Cardiac atrium fibroblast (primary cell): ENCODE measurements at places on chromosomes 5 and 9. TPM values are rescaled to one million over a fixed set of nuclear protein-coding genes. Genes with fewer than 3 reads are reported as not detected.

GLRA1 gene
- total RNA-seq, result not detected in 2 replicates

TOPORS gene
- 14.1 and 14.6 TPM in 2 replicates for total RNA-seq

C1QTNF3 gene
- 0.65 and 1.6 TPM in 2 replicates for total RNA-seq

OLFM1 gene
- total RNA-seq, result 2.7 and 7.5 TPM in 2 replicates

PCDHGA7 gene
- 3.6 and 5.8 TPM in 2 replicates for total RNA-seq
